AG09319 (cell line): ENCODE measurements at places on chromosomes 2 and 18.

DNA sequence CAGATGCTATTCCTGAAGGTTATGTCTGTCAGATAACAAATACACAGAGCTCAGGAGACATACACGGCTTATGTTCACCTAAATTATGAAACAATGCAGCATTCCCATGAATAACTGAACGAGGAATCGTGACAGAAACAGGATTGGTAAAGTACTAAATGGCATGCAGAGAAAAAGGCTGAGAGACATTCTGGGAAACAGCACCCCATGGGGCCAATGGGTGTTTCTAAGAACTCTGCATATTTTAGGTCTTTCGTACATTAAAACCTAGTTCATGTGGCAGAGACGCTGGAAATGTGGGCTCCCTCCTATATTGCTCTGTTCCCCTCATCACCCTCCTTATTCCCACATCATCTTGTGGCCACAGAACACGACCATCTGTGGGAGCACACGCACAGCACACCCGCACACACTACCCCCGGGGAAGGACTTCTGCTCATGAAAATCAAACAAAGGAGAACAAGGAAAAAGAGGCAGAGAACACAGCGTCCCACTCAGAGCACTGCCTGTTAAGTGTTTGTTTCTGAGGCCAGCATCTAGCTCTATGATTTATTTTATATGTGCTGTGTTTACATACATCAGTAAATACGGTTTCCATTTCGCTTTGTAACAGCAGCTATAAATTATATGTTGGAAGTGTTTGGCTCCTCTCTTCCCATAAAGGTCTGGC, 143.6 kb downstream of the AFF3 start:
- no peak for DNase-seq

DNA sequence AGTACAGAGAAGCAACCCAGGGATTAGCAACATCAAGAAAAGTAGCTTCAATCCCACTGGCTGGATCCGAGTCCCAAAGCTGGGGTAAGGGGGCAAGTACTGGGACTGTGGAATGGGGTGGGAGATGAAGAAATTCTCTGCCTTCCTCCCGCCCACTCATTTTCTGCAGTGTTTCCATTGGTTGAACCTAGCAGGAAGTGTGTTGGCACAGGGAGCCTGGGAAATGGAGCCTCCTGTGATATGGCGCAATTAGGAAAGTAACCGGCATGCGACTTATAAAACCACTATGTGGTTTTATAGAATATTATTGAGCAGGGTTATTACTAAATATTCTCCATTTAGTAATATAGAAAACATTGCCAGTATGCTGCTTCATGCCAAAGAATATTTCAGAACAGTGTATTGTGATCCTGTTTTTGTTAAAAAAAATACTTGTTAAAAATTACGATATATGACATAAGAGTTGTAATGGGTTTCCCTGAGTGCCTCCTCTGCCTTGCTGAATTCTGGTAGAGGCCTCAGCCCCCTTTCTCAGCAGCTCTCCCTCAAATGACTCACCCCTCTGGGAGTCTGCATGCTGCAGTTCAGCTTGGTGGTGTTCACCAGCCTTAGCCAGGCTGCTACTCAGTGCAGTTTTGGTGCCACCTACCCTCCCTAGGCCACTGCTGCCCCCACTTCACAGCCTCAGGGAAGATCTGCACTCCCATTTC, 60.5 kb downstream of the HK2 start:
- DNase-seq, result peak; percentile 42

DNA sequence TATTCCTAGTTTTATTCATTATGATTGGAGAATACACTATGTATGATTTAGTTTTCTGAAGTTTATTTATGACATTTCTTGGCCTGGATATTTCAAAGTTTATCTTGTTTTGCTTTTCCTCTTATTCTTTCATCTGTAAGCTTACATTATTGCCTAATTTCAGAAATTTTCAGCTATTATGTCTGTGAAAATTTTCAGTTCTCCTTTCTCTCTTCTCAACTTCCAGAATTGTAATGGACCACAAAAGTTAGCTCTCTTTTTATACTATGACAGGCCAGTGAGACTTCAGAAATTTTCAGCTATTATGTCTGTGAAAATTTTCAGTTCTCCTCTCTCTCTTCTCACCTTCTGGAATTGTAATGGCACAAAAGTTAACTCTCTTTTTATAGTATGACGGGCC, 97.2 kb upstream of the SCN7A start:
- no peak for DNase-seq

DNA sequence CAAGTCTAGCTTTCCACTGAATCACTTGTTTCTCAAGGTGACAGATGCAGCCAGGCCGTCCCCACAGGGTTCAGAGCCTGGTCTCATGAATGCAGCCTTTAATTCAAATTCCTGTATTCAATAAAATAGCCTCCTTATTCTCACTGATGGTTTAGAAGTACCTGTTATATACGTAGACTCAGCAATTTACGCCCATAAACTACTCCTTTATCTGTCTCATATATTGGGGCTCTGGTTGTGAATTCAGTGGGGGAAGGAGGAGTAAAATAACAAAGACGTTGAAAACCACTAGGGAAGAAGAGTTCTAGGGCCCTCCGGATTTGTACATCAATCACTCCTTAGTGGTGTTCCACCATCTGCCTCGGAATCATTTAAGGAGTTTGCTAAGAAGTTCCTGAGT, 1.7 kb downstream of the OBSL1 start:
- no peak for DNase-seq

DNA sequence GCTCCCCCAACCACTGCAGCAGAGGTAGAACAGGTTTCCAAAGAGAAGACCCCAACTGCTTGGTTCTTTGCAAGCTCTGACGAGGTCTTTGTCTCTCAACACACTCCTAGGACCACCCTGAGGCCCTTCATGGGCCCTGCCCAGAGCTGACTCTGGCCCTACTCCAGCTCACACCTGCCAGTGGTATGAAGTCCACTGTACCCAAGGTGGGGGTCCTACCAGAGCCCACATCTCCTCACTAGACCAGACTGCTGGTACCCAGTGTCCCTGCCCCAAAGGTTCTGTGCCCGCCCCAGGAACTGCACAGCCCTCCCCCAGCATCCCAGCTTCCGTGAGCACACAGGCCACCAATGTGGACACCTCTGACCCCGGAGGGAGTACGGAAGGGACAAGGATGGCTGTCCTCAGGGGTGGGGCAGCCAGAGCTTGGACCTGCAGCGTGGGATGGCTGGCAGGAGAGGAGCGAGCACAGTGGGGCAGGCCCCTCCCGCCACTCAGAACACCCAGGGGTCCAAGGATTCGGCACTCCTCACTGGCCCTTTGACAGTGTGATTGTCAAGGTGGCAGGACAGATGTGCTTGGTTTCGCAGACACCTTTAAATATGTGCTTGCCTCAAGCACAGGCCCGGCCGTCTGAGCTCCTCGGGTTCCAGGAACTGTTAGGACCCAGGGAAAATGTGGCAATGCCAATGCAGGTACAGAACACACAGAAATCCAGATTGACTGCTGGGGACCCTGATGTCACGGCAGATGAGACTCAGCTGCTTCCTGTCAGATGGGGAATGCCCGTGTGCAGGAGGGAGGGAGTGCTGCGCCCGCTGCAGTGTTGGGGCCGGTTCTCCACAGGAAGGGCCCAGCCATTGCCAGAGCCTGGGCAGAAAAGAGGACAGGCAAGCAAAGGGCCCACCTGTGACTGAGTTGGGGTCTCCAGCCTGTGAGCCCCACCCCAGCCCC, 51.2 kb downstream of the MTERF4 start:
- no peak for DNase-seq

DNA sequence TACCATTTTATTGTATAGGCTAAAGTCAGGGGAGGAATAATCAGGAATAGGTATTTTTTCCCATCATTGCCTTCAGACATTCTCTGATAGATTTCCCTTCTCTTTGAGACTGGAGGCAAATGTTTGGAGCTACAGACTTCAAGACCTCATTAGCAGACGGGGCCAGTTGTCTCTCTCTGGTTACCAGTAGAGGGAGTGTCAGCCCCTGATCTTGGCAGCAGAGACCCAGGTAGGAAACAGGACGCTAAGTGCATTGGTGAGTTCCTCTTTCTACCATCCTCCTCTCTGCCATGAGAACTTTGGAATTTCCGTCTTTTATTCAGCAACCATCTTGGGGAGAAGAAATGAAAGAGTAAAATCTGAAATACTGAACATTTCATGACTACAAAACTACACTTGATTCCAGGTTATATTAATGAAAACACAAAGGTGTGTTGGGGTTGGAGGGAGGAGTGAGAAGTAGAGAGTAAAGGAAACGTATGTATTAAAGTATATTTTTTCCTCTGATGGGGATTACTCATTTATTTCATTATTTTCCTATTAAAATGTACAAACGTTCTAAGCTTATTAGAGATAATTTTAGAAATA, 186.2 kb upstream of the GCFC2 start:
- DNase-seq, result no peak

GRCh38 chr2:17518212-17519154, at the start of gene RAD51AP2:
RAD51AP2 (minus strand) TSS chr2:17518440; CDS start chr2:17518415, 25 bp downstream.
- peak; percentile 12 for DNase-seq

GRCh38 chr2:232910376-232910775, 40.3 kb downstream of the SNORC start:
- no peak for DNase-seq

- DNase-seq, result no peak
Measured at GRCh38 chr2:31275976-31276375, 42.0 kb downstream of the EHD3 start.

DNA sequence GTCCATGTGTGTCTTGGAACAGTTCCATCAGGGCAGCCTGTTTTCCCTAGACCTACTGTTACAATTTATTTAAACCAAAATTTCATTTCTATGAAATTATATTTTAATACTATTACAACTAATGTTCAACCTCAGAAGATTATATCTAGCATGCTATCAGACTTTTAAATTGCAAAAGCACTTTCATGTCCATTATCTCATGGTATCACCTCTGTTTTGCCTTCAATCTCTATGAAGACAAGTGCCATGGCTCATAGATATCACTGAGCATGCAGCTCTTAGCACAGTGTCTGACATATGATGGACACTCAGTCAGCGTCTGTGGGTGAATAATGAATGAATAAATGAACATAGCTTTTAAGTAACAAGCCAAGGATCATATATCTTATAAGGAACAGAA, 288.8 kb downstream of the RAD51AP2 start:
- DNase-seq, result no peak

DNA sequence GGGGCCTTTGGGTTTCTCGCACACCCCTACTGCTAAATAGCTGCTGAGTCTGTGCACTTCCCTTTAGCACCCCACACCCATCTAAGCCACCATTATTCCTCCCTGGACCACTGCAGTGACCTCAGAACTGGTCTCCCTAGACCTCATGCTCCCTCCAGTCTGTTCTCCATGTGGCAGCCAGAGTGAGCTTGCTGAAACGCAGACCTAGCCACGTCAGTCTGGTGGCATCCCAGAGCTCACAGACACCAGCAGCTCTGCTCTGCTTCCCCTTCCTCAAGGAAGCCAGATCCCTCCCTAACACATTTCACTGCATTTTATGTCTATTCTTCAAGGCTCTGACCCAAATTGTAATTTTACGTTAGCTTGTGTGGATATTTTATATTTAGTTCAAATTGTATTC, 144.4 kb downstream of the DYSF start:
- no peak for DNase-seq

GRCh38 chr18:59149007-59149406, 9.3 kb downstream of the SEC11C start:
- no peak for DNase-seq

DNA sequence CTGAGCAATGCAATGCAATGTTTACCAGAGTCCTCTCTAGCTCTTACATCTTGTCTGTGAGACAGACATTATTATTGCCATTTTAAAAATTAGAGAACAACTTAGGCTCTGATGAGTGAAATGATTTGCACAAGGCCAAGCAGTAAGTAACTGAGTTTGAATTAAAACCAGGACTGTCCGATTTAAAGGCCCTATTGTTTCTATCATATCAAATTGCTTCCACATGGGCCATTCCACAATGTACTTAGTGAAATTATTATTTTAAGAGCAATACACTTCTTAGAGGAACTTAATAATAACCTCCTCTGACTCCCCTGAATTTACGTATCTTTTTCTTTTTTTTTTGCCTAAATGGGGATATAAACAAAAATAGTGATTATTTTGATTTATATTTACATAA, 64.6 kb downstream of the PLCL1 start:
- DNase-seq, result no peak

GRCh38 chr2:206981739-206982340, 42.5 kb downstream of the CPO start:
- DNase-seq, result peak; percentile 59

DNA sequence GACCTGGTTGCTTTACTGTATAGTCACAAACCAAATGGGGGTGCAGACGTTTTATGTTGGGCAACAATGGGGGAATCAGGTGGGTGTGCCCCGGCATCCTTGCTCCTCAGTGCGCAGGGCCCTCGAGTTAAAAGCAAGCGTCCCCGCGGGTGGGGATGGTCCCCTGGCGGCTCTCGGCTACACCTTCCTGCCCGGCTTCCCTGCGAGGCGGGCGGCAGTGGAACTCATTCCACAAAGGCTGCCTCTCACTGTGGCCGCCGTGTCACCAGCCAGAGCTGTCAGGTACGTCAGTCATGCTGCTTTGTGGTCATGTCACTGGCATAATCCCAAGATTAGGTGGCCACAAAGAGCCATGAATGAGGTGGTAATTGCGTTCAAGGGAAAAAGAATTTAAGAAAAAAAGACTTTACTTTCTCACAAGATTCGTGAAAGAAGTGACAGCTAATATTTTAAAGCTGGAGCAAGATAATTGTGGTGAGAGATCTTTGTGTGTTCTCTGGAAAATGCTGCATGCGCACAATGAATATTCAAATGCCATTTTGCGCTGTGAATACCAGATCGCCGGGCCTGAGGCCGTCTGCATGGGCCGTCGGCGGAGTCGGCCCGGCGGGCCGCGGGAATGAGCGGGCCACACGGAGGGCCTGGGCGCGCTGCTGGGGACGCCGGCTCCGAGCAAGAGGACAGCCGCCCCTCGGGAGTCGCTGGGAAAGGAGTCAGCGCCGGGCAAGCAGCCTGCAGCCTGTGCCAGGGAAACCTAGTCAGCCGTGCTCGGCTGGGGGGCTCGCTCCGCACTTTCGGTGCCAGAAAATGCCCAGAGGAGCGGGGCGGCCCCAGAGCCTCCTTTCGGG, 82.3 kb upstream of the LDLRAD4 start:
- no peak for DNase-seq

GRCh38 chr2:62363166-62363565, 142.8 kb downstream of the TMEM17 start:
- no peak for DNase-seq

DNA sequence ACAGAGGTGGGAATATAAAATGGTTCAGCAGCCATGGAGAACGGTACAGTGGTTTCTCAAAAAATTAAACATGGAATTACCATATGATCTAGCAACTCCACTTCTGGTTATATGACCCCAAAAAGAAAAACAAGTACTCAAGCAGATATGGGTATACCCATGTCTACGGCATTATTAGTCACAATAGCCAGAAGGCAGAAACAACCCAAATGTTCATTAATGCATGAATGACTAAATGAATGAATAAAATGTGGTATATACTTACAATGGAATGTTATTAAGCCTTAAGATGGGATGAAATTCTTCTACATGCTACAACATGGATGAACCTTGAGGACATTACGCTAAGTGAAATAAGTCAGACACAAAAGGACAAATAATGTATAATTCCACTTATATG, 266.8 kb upstream of the FBXO11 start:
- DNase-seq, result no peak

- DNase-seq, result no peak
Measured at GRCh38 chr2:48849770-48850169, 94.2 kb upstream of the LHCGR start.

- no peak for DNase-seq
Measured at GRCh38 chr2:159516241-159516758, 100.0 kb downstream of the BAZ2B start.
